ENCODE measurements at places on chromosomes 7 and 10.

GRCh38 chr10:12887780-12888179 is 113.7 kb downstream of the CCDC3 start:
- DNase-seq: no peak

- DNase-seq: no peak
Measured at GRCh38 chr10:73060738-73061635, 35.7 kb downstream of the P4HA1 start.

- DNase-seq: peak; percentile 88
Measured at GRCh38 chr7:1065585-1066241, 21.4 kb downstream of the GPR146 start.

DNA sequence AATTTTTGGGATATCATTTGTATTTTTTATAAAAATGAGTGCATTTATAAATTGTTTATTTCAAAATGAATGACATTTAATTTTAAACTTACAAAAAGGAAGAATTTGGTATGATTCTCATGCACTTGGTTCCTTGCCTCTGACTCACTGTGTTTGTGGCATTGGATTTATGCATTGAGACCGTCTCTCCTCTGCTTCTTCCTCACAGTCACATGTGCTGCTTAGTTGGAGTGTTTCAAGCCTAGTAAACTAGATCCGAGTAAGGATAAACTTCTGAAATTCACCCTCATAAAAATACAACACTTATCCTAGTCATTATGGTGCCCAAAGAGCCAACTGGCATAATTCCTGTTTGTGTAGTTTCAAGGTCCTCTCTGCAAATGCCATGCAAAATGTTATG is 19.1 kb upstream of the FZD8 start:
- DNase-seq: no peak

- no peak for DNase-seq
Measured at GRCh38 chr7:73433924-73434700, 534 bp downstream of the FZD9 start.

- DNase-seq: no peak
Measured at GRCh38 chr10:93947524-93947923, 46.2 kb upstream of the PLCE1 start.

- peak; percentile 19 for DNase-seq
Measured at GRCh38 chr7:81887098-81888090, 117.5 kb upstream of the HGF start.

GRCh38 chr7:69166979-69167516 is 431.2 kb upstream of the AUTS2 start:
- DNase-seq: peak; percentile 96

GRCh38 chr7:7989616-7990440 is 21.2 kb downstream of the GLCCI1 start:
- no peak for DNase-seq

DNA sequence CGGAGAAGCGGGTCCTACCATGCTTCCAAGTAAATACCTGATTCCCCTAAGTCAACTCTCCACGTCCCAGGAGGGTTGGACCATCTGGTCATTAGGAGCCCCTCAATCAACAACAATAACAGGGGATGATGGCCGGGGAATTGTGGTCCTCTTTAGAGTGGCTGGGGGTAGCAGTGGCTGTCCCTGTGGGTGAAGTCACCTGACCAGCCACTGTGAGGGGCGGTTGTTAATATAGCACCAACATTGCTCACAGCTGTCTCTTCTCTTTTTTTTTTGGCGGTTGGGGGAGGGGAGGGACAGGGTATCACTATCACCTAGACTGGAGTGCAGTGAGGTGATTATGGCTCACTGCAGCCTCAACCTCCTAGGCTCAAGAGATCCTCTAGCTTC is 67.9 kb downstream of the SPDYE5 start:
- no peak for DNase-seq

DNA sequence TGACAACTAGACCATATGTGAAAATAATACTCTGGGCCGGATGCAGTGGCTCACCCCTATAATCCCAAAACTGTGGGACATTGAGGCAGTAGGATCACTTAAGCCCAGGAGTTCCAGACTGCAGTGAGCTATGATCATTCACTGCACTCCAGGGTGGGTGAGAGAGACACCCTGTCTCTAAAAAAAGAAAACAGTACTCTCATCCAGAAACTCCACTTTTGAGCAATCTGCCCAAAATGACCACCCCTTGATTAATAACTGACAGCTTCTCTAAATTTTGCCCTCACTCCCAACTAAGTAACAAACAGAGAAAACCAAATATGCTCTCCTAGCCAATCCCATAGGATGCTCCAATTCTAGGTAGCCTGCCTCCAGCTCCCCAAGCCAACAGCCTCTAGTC is 62.5 kb upstream of the AKR1E2 start:
- DNase-seq: no peak

DNA sequence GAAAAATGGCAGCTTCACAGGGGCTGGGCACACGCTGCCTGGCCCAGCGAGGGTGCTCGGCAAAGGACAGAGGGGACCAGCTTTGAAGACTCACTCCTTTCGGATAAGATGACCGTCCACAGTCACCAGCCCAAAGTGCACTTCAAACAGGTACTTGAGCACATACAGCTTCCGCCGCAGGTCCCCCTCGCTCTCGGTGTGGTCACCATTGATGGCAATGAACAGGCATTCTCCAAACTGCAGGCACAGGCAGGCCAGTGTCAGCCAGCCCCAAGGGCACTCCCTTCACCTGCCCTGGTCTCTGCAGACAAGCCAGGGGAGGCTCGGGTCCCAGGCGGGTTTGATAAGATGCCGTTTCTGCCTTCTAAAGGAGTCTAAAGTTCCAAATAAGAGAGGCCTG is 11.6 kb downstream of the HPS1 start:
- no peak for DNase-seq

GRCh38 chr10:125079091-125079600 is 81.2 kb downstream of the CTBP2 start:
- DNase-seq: no peak

DNA sequence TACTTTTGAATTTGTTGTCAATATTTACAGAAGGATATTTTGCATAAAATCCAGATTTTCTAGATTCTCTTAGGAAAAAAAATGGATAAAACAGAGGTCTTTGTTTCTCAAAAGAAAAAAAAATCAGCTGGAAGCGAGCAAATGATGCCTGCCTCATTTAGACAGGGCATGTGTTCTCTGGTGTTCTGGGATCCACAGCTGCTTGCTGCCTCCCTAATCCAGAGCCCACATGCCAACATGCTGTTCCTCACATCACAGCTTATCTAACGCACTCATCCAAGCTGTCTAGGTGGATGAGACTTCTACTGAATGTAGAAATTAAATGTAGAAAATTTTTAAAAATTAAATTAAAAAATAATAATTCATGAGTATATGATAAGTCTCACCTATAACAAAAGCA is 630.1 kb downstream of the SORCS1 start:
- DNase-seq: no peak

GRCh38 chr10:52082307-52082706 is 231.8 kb upstream of the DKK1 start:
- no peak for DNase-seq
